ENCODE measurements at places on chromosomes 11 and 22.

- no peaks in the 10 kb centered on the region for H3K27me3 ChIP-seq
- H3K4me1 ChIP-seq, result no peaks in the 10 kb centered on the region
- no peak overlapping the region for H3K27ac ChIP-seq
- H3K36me3 ChIP-seq, result no peaks in the 10 kb centered on the region
These were observed 62.7 kb upstream of the BARX2 start for GRCh38 chr11:129312730-129313503.

DNA sequence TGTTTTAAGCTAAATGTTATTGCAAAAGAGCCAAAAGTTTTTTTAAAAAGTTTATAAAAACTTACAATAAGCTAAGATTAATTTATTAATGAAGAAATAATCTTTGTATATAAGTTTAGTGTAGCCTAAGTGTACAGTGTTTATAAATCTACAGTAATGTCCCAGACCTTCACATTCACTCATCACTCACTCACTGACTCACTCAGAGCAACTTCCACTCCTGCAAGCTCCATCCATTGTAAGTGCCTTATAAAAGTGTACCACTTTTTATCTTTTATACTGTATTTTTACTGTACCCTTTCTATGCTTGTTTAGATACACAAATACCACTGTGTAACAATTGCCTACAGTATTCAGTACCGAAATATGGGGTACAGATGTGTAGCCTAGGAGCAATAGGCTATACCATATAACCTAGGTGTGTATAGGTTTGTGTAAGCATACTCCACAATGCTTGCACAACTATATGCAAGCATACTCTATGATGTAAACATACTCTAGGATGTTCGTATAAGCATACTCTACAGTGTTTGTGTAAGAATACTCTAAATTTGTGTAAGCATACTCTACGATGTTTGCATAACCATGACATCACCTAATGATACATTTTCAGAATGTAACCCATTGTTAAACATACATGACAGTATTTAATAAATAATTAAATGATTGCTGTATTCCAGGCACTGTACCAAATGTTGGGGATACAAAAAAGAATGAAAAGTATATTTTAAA, 953.0 kb downstream of the KCNA4 start:
- no peaks in the 10 kb centered on the region for H3K4me1 ChIP-seq
- no peak for DNase-seq
- no peaks in the 10 kb centered on the region for H3K27me3 ChIP-seq
- H3K4me3 ChIP-seq, result no peak overlapping the region
- H3K36me3 ChIP-seq, result no peaks in the 10 kb centered on the region

DNA sequence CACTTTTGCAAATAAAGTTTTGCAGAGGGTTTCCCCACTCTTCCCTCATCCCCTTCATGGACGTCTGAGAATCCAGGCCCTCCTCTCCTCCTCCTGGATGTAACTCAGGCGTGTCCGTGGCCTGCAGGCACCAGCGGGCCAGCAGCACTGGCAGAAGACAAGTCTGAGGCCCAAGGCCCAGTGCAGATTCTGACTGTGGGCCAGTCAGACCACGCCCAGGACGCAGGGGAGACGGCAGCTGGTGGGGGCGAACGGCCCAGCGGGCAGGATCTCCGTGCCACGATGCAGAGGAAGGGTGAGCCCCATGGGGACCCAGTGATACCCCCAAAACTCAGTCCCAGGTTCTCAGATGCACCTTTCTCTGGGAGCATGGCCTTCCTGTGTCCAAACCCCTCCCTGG, 14.4 kb downstream of the TUB start:
- H3K4me1 ChIP-seq, result no peaks in the 10 kb centered on the region
- no peak overlapping the region for H3K4me3 ChIP-seq
- DNase-seq, result peak; percentile 18

DNA sequence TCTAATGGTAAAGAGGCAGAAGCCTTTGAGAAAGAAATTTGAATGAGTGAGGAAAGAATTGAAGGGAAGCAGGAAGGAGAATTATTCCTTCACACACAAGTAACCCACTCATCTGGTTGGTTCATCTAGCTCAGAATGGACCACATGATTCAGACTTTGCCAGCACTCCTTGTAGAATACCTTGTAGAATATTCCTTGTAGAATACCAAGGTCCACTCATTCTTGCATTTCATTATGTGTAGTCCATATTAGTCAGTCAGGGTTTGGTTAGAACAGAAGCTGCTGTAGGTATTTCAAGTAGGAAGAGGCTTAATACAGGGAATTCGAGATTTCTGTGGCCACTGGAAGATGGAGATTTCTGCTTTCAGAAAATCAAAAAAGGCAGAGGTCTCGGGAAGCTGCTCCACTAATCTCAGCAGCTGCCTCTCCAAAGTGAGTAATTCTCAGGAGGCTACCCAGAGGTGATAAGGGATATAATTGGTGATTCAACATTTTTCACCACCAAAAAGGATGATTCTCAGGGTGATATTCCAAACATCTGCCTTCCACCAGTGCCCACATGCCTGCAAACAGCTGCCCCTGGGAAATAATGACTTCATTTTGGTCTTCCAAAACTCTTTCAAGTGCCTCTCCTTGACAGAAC, 329.1 kb downstream of the TMEM135 start:
- no peaks in the 10 kb centered on the region for H3K36me3 ChIP-seq
- no peaks in the 10 kb centered on the region for H3K4me1 ChIP-seq
- H3K27ac ChIP-seq, result no peak overlapping the region

DNA sequence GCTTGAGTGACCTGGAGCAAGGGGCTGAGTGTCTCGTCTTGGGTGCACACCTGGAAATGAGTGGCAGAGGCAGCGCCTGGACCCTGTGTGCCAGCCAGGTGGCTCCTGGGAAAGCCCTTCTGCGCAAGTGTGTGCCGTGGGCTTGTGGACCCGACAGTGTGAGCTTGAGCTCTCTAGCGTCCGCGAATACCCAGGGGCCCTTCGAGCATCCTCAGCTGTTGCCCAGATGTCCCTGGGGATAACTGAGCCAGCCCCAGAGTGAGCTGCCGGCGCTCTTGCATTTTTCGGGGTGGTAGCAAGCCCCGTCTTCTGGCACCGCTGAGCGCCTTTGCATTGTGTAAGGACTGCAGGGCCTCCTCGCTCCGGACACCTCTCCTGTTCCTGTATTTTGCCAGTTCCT, 399.2 kb downstream of the TBC1D22A start:
- H3K36me3 ChIP-seq, result no peaks in the 10 kb centered on the region
- no peak overlapping the region for H3K27ac ChIP-seq
- DNase-seq, result no peak
- no peak overlapping the region for H3K4me3 ChIP-seq
- no peaks in the 10 kb centered on the region for H3K4me1 ChIP-seq
- H3K27me3 ChIP-seq, result no peaks in the 10 kb centered on the region

DNA sequence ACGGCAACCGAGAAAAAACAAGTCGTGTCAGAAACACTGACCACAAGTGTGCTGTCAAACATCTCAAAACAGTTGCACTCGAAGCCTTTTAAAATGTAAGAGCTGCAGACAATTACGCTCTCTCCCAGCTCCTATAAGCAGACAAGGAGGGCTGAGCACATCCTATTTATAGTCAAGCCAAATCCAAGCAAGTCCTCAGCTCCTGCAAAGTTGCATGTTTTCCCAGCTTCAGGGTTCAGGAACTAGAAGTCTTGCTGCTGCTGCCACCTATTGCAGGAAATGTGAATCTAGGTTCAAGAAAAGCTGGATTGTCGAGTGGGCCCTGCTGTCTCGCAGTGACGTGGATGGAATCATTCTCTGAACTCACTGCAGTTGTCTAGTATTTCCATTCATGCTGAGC, 15.5 kb downstream of the EFCAB6 start:
- peaks cover 5% of the 10 kb centered on the region for H3K27me3 ChIP-seq
- peaks cover 2% of the 10 kb centered on the region for H3K36me3 ChIP-seq
- no peaks in the 10 kb centered on the region for H3K4me1 ChIP-seq
- no peak overlapping the region for H3K27ac ChIP-seq
- DNase-seq, result no peak
- no peak overlapping the region for H3K4me3 ChIP-seq
